ENCODE measurements at places on chromosomes 1 and 21. TPM values are rescaled to one million over a fixed set of nuclear protein-coding genes. Genes with fewer than 3 reads are reported as not detected.

GRCh38 chr1:76892675-76893074 is 25.4 kb downstream of the ST6GALNAC5 start:
- no peak for DNase-seq

Gene NPL
- 3.1 TPM for total RNA-seq

Gene OR2AK2
- total RNA-seq, result not detected

GRCh38 chr1:99768104-99768503 is 1.7 kb upstream of the FRRS1 start:
- DNase-seq, result no peak

DNA sequence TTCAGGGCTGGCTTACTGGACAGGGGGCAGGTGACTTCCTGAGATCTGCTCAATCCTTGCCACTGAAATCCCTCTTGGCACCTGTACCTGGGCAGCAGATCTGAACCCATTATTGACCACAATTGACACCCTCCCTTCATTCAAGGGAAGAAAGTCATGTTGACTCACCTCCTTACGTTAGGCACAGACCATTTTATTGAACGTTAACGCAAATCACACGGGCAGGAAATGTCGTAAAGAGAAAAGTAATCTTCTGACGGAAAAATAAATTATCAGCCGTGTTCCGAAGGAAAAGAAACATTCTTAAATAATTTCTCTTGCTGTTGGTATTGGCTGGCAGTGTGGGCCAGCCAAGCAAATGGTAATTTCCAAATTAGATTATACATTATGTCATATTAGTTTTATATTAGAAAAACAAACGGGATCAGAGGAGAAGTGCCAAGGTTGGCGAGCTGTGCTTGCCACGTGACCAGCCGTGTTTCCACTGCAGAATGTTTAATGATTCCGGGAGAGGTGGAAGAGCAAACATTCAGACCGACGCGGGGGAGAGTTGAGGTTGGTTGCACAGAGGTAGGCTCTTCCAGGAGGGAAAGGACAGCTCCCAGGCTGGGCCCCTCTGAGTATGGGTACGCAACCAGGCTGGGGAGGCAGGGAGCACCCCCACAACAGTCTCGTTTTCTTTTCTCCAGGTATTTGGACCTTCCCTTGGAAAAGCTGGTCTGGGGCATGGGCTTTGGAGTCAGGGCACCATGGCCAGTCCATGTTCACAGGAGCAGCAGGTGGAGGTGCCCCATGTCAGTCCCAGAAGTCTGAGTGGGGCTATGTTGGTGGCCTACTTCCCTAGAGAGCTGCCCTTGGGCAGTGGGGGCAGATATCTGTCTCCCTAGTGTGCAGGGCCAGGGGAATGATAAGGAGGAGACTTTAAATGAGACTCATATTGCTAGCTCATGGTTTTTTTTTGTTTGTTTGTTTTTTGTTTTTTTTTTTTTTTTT is 121.1 kb downstream of the FOXD2 start:
- DNase-seq, result no peak

DNA sequence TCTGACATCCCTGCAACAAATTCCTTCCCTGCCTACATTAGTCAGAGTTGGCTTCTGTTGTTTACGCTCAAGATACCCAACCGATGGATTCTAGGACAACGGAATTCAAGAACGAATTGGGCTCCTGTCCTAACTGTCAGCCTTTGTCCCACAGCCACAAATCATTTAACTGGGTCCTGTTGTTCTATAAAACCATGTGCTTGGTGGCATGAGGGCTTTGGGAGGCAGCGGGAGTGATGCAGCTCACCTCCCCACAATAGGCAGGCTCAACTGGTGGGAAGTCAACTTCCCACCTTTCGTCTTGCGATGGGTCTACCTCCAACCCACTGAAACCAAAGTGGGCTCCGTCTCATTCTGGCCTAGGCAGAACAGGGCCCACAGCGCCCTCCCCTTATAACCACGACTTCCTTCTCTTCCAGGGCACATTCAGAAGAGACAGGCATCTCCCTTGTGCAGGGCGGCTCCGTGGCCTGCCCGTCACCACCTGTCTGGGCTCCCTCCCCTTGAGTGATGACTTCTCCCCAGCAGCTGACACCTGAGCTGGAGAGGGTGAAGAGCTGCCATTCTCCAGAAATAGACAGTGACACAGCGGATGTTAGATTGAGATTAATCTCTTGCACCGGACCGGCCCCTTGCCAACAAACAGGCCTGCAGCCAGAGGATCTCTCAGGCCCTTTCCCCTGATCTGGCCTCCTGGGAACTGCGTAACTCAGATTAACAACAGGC is 26.5 kb downstream of the LRRC38 start:
- DNase-seq, result no peak

Gene LCE1D
- not detected for total RNA-seq

- no peak for DNase-seq
Observed at GRCh38 chr1:42312576-42313212, 22.3 kb downstream of the FOXJ3 start.

DNA sequence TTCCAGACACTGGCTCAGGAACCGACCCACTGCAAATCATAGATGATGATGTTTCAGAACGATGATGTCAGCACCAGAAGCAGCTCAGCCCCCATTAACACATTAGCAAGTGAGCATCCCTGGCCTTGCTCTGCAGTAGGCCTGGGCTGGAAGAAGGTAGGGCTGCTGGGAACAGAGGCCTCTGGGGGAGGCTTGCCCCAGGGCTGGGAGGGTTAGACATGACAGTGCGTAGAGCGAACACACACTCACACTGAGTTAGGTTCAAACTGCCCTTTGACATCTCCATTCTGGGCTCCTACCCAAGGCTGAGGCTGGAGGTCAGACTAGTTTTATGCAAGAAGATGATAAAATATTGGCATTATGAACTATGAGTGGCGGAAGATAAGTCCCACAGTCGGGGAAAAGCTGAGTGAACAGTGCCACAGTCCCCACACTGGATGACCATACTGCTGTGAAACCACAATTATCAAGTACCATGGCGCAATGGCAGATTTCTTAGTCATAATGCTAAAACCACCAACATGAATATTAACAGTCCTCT is 91.1 kb downstream of the DMRTB1 start:
- DNase-seq, result no peak

- DNase-seq, result no peak
Observed at GRCh38 chr1:56625819-56626440, 19.2 kb upstream of the PRKAA2 start.

GRCh38 chr1:147091801-147092200 is 80.5 kb downstream of the PRKAB2 start:
- no peak for DNase-seq

Gene FMO2
- 0.20 TPM for total RNA-seq

GRCh38 chr1:212820969-212821368 is 26.5 kb downstream of the SPATA45 start:
- DNase-seq, result no peak

DNA sequence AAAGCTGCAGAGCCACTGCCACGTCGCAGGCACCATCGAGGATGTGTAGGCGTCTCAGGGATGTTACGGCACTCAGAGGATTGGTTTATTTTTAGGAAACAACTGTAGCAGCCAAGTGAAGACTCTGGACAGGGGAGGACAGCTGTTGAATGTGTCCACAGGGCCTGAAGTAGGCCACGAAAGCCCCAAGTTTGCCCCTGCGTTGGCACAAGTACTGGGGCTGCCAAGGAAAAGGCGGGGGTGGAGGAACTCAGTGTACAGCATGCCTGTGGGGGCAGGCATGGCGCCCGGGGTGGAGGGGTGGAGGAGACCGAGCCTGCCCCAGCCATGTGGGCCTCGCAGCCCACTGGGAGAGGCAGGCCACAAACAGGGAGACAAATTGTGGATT is 89.7 kb downstream of the ADARB1 start:
- DNase-seq, result no peak

GRCh38 chr1:10564063-10564462 is 89.3 kb downstream of the PEX14 start:
- DNase-seq, result no peak

GRCh38 chr21:31992391-31992790 is 119.6 kb downstream of the HUNK start:
- DNase-seq, result no peak

- no peak for DNase-seq
Observed at GRCh38 chr1:111442457-111442856, 6.6 kb downstream of the WDR77 start.

GRCh38 chr1:69320757-69321211 is 246.9 kb upstream of the LRRC7 start:
- DNase-seq, result no peak

DNA sequence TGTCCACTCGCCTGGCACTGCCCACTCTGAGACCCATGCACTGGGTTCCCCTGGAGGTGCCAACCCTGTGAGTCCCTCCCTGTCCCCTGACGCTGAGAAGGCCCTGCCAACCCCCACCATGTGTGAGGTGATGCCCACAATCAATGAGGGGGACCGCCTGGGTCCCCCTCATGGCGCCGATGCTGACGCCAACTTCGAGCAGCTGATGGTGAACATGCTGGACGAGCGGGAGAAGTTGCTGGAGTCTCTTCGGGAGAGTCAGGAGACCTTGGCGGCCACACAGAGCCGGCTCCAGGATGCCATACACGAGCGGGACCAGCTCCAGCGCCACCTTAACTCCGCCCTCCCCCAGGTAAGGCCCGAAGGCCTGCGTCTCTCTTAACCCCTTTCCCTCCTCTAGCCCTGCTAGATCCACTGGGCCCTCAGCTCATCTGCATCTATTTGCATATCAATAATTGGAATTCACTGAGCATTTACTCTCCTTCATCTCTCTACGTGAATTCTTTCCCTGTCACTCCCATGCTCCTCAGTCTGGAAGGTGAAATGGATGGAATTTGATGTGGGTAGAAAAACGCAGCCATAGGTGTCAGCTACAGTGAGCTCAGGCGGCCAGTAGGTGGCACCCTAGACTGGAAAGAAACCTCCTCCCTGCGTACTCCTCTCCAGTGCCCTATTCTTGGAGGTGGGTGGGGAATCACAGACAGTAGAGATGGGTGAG is 12.8 kb downstream of the PPFIA4 start:
- DNase-seq, result peak; percentile 66

DNA sequence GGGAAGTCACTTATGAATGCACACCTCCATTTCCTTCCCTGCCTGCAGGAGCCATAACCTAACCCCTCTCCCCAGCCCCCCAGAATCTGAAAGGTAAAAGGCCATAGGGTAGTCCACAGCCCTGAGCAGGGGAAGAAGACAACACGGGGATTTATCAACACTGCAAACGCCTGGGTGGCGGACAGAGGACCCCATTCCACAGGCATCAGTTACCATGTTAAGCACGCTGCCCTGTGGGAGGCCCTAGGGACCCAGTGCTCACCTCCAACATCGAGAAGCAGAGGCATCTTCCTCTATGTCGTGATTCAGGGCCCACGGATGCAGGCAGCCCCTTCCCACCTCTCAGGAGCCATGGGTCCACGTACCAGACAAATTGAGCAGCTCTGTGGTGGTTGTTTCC is 523.8 kb downstream of the MATN1 start:
- DNase-seq, result no peak

Gene CSDE1
- 1,080 TPM for total RNA-seq

- DNase-seq, result no peak
Observed at GRCh38 chr1:221778125-221778524, 36.2 kb upstream of the DUSP10 start.

GRCh38 chr1:236343246-236343870 is 50.7 kb upstream of the EDARADD start:
- no peak for DNase-seq

DNA sequence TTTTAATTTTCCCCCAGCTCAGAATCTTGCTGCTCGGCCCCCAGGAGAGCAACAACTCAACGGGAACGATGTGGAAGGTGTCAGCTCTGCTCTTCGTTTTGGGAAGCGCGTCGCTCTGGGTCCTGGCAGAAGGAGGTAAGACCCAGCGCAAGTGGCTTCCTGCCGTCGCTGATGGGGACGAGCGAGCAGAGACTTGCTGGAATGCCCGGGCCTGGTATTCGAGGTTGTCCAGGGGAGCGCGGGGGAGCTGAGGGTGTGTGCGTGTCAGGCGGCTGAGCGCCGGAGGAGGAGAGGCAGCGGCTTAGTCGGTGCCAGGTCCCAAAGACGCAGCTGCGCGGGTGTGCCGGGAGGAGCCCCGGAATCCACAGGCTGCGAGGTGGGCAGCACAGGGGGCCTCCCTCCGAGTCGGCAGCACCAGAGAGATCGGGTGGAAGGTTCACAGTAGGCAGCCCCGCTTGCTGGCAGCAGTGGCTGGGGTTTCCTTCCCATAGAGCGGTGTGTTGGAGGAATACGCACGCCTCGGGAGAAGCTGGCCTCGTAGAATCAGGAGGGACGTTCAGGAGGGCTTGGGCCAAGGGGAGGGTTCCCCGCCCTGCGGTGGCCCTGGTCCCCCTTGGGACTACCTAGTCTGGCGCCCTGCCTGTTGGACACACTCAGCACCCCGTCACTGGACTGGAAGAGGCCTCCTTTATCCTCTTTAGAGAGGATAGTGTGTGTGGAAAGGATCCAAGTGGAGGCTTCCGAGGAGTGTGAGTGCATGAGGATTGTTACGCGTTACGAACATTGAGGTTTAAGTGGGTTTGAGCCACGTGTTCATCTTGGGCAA is 547 bp downstream of the PDPN start:
- DNase-seq, result peak; percentile 60

Gene CCDC17
- total RNA-seq, result 0.22 TPM

Gene ELAPOR1
- total RNA-seq, result under 0.01 TPM

DNA sequence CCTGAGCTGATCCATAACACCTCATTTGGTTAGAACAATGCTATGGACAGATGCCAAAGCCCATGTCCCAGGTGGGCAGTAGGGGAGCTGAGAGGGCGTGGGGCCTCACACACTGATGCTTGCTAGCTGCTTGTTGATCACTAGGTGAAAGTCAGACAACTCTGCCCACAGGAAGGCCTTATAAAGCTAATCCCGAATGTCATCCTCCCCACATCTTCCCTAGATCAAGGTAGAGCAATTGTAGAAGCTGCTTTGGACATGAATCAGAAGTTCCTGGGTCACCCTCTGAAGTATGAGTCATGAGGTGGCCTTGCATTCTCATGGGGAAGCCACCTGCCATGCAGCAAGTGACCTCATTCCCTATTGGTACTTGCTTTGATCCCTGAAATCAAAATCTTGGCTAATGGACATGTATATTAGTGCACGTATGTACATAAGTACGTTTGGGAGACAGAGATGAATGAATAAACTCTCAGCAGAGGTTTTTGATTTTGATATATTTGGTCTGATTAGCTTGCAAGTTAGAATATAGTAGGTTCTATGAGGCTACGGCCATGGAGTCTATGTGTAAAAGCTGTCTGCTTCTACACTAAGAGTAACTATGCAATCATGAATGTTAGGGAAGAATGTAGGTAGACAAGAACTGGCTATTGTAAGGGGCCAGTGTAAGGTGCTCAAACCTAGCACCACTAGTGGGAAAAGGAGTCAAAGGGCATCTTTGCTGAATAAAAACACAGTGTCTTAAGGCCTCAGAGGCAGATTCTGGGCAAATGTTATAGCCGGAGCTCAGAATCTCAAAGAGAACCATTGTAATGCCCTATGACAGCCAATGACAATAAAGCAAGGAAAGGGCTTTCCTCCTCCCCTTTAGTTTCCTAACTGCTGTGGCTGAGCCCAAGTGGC is 52.6 kb downstream of the ABCA4 start:
- peak; percentile 93 for DNase-seq

GRCh38 chr1:229089586-229090208 is 181.2 kb upstream of the RAB4A start:
- no peak for DNase-seq

- DNase-seq, result peak; percentile 37
Observed at GRCh38 chr1:162561616-162562469, at the start of gene UAP1. UAP1 (plus strand) TSS chr1:162561722; CDS start chr1:162566069, 4,347 bp downstream.

Gene CHRNB2
- not detected for total RNA-seq

GRCh38 chr1:159800177-159800930 is 1.8 kb upstream of the FCRL6 start:
- no peak for DNase-seq

- DNase-seq, result peak; percentile 89
Observed at GRCh38 chr1:155193275-155193990, 14.3 kb downstream of the THBS3 start.
